ENCODE measurements at places on chromosomes 5 and 9.
A peak's percentile ranks its signal among the peaks of the same experiment; 100 is the strongest.

- no peak for DNase-seq
Observed at GRCh38 chr9:112382066-112382465, 2.2 kb downstream of the HSDL2 start.

DNA sequence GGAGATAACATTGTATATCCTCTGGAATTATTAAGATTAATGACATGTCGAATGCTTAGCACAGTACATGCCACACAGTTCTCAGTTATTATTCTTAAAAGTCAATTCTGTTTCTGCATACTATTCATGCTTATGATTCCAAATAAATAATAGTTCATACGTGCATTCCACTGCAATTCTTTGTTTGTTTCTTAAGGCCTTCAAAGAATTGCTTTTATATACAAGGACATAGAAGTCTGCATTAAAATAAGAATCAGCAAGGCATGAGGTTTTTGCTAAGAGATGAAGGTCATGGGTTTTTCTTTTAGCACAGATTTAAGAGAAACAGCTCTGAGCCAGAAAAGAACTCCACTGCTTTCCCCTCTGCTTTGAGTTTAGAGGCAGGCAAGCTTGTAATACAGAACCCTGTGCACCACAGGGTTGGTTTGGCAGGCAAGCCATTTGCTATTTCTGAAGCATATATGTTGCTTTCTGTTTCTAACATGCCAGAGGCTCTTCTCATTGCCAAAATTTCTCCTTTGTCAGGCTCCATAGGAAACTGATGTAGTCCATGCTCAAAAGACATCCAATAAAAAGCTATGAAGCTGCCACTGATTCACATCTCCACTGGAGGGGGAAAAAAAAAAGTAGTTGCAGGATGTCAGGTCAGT, 420.6 kb upstream of the TYRP1 start:
- DNase-seq: no peak

DNA sequence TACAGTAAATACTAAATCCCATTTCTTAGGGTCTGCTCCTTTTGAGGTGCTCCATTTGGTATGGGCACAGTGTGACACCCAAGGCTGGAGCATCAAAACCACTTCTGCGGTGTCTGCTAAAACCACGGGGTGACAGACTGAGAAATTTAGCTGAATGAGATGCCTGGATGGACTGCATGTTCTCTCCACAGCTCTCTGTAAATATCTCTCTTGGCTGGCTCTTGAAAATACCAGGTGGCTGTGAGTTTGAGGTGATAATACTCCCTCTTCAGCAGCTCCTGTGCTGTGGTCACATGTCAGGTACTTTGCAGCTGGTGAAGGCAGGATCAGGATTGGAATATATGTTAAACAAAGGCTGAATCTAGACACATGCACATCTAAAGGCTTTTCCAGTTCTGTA, 93.7 kb upstream of the SIMC1 start:
- peak; percentile 22 for DNase-seq

GRCh38 chr5:159906943-159907342, 9.3 kb upstream of the ADRA1B start:
- DNase-seq: no peak

DNA sequence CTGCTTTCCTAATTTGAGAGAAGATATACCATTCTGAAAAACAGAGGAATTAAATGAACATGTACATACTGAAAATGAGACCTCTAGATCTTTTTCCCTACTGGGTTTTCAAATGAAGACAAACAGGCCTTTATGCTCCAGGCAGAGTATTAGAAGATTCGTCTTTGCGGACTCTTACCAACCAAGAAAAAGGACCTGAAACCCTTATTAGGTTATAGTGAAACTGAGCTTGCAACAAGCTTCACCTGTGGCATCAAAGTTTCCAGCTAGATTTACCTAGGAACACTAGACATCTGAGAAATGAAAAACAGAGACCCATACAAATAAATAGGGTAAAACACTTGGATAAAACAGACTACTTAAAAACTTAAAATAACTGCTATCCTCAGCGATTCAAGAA, 46.3 kb downstream of the SMIM15 start:
- DNase-seq: no peak

GRCh38 chr5:93594591-93595419, 11.8 kb downstream of the NR2F1 start:
- no peak for DNase-seq

DNA sequence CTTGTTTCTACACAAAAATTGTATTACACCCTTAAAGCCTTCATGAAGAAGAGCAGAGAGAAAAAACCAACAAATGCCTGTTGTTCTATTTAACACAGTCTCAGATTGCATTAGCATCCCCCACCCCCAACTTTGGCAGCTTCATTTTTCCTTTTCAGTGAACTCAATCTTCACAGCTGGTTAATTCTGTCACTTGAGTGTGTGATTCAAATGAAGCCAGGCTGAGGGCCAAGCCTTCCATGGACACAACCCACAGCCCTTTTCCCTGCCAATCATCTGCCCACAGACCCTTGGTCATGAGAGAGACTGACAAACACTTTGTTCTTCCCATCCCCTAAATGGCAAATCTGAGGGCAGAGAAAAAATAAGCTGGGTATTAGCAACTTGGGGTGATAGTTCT, 217.5 kb upstream of the NMUR2 start:
- no peak for DNase-seq

DNA sequence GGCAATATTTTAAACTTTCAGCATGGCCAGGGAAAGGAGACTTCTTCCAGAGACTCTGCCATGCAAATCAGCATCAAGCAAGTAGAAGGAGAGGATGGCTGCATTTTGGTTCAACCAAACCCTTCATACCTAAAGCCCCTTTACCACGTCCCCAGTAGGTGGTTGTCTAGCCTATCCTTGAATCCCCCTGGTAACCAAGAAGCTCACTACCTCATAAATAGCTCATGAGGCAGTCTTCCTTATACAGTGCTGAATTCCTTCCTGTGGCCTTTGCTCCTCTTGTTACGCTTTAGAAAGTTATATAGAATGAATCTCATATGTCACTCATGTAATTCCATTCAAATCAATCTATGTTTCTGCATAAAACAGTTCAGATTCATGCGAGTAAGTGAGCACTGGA, 289.5 kb upstream of the SLC30A5 start:
- no peak for DNase-seq

DNA sequence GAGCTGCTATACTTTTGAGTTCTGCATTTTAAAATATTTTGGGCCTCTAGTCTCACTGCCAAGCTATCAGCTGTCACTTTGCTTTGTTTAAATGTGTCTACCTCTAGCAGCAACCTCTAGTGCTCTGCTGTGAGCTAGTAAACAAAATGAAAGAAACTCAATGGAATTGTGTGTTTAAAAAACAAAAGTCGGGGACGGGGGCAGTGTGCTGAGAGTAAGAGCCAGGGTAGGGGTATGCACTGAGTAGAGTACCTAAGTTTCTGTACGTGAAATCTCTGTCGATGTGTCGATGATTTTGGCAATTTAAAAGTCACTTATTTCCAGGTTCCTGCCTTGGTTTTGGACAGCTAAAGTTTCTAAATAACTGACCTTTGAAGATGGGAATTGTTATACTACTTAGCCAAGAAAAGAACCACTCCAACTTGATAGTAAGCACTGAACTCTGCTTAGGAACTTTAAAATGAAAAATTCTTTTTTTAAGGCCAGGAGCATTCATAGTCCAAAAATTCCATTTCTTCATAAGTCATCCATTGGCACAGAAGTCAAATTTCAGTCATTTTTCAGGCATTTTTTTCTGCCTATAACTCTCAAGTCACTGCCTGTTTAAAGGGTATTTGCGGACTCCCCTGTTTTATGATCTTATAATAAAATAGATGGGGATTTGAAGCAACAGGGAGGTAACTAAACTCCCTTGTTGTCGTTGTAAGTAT, 111.5 kb downstream of the SAXO1 start:
- DNase-seq: no peak

DNA sequence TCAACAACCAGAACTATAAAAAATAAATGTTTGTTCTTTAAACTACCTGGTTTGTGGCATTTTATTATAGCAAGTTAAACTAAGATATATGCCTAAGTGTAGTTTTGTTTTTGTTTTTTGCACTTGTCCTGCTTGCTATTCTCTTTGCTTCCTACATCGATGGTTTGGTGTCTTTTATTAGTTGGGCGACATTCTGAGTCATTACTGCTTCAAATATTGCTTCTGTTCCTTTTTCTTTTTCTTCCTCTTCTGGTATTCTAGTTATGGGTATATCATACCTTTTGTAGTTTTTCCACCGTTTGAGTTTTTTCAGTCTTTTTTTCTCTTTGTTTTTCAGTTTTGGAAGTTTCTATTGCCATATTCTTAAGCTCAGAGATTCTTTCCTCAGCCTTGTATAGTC, 86.9 kb downstream of the MACIR start:
- DNase-seq: no peak

DNA sequence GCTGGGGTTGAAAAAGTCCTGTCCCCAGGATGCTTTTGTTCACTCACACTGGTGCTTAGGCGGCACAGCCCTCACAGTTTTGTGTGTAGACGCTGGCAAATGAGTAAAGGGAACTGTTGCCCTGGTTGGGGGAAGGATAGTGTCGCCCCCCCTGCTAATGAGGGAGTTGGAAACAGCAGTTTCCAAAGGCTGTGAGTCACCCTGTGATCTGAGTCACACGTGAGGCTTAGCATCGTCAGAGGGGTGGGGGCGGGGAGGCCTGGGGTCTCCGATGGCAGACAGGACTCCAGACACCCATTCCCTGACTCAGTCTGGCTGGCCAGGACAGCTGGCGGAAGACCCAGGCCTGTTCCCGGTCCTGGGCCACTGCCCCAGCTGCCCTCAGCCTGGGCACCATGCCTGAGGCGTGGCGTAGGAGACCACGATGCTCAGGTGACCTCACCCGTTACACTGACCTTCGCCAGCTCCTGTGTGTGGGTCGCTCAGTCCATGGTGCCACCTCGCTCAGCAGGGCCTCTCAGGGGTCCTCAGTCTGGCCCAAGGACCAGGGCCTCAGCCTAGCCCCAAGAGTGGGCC, 2.9 kb downstream of the DNAJB5 start:
- no peak for DNase-seq

DNA sequence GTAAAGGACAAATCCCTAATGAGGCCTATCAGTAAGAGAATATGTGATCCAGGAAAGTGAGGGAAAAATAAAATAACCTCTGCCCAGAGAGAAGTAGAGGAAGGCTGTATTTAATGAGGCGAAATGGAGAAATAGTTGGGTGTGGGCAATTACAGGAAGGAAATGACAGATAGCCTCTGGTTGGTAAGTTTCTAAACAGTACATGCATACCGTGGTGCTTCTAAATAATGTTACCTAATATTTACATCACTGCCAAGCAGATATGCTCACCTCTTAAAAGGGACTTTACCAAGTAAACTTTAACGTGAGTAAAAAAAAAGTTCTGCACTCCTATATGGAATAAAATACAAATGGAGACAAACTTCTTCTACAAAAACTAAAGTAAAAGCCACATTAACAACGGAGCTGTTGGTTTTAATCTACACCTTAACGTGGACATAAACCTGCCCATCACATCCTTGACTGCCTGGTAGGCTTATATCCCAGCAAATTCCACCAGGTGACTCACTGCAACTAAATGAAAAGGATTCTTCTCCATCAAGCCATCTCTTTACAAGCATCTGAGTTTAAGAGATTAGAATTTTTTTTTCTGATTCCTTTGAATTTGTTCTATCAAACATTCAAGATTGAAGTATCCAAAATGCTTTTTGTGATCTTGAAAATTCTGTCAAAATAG, 12.4 kb downstream of the NFIL3 start:
- no peak for DNase-seq

DNA sequence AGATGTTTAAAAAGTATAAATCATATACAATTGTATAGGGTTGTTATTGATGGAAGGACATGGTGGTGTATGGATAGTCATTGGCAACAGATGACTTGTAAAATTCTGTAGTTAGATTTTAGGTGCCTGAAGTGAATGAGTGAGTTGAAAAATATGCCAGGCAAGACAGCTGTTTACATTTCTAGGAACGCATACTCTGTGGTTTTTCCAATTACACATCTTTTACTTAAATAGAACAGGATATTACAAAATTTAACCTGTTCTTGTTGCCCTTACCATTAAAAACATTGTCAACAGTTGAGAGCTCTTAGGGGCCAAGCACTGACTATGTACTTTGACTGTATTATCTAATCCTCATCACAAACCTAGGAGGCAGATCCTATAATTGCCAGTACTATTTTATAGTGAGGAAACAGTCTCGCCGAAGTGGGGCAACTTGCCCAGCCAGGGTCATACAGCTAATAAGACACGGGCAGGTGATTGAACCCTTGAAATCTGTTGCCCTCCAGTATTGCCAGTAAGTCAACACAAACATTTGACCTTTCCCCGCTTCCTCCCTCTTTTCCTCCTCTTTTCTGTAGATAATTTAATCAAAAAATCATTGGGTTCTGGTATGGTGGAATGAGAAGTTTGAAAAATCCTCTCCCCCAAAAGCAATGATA, 88.6 kb downstream of the MACROH2A1 start:
- DNase-seq: no peak

GRCh38 chr5:159208514-159209437, 577 bp downstream of the RNF145 start:
- no peak for DNase-seq

DNA sequence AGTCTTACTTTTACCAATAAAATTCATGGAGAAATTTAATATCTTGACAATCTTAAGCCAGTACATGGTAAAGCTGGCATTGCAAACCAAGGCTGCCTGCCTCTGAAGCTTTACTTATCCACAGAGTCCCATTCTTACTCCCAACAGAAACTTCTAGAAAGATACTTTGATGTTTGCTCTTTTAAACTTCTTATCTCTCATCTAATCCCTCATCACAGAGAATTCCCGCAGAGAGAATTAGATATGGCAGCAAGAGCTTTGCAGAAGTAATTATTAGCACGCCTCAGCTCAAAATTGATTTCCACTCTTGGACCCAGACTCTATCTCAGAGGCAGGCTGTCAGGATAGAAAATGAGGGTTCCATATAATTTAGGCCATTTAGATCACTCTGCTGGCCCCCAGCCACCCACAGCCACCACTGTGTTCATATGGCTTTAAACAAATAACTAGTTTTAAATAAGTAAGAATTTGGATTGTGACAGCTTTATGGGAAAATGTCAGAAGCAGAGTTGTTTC, 37.9 kb upstream of the GAS1 start:
- DNase-seq: no peak

DNA sequence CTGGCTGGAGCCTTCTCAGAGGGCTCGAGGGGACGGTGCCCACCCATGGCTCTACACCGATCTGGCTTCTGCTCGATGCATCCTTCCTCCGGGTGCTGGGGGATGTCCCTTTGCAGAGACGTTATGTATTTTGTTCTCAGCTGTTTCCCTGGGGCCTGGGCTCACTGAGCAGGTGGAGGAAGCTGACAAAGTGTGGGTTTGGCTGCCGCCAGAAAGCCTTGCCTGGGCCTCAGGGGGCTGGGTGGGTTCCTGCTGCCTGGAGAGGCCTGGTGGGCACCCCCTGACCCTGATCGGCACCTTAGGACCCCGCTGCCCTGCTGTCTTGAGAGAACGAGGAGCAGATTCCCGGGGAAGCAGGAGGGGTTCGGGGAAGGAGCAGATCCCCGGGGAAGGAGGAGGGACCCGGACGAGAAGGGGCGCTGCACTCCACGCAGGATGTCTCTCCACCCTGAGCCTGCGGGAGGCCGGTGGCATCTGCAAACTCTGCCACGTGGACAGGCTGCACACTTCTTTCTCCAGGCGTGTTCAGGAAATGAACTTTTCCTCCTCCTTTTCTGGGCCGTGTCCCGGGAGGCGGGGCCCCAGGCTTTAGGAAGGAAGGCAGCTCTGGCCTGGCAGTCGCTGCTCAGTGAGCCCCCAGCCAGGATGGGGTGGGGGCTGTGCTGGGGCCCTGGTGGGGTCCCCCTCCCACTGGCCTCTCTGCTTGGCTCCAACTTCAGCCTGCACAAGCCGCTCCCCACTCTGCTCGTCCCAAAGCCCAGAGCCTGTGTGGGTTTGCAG, 148.9 kb downstream of the RXRA start:
- DNase-seq: no peak

- DNase-seq: no peak
Observed at GRCh38 chr9:134307674-134308638, 18.3 kb upstream of the RXRA start.

- DNase-seq: no peak
Observed at GRCh38 chr5:119532637-119533036, 80.3 kb downstream of the HSD17B4 start.

All from DMS 273 treated with DMSO at 0.1 percent for 48 hours (cell line).